ENCODE measurements at places on chromosomes 6 and 20.

GRCh38 chr6:72348926-72349325 is 272.9 kb upstream of the KCNQ5 start:
- DNase-seq: no peak

- DNase-seq: no peak
Measured at GRCh38 chr6:54335871-54336270, 27.6 kb downstream of the TINAG start.

DNA sequence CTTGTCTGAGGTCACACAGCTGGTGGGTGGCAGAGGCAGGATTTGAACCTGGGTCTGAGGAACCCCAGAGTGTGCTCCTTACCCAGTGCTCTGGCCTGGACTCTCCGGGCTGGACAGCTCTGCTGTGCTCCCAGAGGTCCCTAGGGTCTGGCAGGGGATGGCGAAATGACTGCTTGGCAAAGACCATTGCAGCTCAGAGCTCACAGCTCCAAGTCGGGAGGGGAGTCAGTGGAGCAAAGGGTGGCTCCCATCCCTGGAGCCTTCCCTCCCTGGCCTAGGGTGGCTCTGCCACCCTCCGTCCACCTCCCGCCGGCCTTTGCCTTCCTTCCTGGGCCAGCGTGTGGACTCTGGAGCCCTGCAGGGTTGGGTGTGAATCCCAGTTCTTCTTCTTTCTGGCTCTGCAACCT is 17.5 kb downstream of the CEBPB start:
- no peak for DNase-seq

DNA sequence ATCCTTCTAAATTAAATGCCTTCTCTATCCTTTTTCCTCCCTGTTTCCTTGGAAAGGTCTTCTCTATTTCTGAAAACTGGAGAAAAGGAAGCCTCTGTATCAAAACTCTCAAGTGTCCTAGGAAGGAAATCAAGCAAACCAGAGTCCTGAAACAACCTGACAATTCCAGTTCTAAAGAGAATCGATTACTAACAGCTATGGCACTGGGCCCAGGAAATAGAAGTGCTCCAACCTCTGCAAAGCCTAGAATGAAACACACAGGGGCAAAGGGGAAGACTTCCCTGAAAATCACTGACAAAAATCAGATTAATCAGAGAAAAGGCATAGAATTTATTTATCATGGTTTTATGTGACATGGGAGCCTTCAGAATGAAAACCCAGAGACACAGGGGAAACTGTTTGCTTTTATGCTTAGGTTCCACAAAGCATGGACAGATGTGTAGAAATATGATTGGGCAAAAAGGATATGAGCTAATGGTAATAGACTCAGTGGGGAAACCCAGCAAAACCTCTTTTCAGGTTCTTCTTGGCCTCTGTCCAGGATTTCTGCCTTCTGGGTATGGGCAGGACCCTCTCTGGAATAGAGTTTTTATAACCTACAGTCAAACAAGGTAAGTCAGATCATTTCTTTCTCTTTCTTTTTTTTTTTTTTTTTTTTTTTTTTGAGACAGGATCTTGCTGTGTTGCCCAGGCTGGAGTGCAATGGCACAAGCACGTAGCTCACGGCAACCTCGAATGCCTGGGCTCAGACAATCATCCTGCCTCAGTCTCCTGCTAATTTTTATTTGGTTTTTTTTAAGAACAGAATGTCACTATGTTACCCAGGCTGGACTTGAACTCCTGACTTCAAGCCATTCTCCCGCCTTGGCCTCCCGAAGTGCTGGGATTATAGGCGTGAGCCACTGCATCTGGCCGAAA is 91.7 kb downstream of the CD24 start:
- no peak for DNase-seq

- no peak for DNase-seq
Measured at GRCh38 chr6:14075095-14075503, 42.5 kb upstream of the CD83 start.

DNA sequence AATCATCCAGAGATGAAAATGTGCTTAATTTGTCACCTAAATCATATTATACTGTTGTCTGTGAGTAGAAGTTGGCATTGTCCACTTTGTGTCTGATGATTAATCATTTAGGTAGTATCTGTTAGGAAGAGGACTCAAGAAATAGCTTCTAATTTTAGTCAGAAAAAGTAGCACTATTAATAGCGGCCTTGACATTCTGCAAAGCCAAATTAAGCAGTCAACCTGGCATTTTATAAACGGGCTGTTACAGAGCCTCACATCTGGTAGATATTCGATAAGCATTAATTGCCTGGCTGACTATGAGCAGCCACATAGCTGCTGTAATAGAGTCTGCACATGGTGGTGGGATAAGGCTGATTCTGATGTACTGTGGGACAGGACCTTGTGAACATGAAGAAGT is 99.5 kb downstream of the KLHL32 start:
- DNase-seq: no peak

Data from effector CD4-positive, alpha-beta T cell (primary cell).